ENCODE measurements at places on chromosomes 11 and 22.

DNA sequence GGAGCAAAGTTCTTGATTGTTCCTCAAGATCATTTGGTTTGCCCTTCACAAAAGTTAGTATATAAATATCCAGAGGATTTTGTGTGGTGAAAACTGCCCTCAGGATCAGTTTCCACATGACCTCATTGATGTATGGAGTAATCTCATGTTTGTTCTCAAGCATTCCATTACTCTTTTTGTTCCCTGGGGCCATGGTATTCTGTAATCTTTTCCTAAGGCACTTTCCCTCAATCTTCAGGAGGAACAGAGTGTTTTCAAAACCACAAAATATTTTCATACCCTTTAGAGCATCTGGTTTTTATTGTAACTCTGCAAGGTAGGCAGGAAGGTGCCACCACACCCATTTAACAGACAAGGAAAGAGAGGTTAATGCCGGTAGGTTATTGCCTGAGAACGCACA is 99.6 kb downstream of the FAM181B start:
- no peak for DNase-seq

DNA sequence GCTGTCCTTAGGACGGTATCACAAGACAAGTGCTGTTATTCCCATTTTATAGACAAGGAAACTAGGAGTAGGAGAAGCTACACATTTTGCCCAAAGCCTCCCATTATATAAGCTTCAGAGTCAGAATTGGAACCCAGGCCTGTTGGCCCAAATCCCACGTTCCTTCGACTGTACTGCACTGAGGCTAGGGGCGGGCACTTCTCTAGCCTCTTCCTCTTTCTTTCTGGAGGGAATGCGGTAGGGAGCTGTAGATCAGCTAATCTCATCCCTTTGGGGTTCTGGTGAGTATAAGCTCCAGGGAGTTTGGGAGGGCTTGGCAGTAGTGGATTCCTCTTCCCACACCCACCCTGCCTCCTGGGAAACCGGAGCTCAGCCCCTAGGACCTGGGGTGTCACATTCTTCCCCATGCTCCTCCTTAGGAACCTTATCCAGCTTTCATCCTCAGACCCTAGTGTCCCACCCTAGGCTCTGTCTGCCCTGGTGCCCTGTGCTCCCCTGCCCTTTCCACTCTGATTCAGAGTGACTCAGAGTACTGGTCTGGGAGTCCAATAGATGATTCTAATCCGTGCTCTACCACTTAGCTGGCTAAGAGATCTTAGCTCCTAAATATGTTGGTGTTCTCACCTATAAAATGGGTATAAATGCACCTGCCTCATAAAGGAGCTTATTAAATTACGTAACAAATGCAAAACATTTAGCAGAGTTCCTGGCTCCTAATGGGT is 29.3 kb downstream of the PHLDB1 start:
- no peak for DNase-seq

- no peak for DNase-seq
Observed at GRCh38 chr11:66237867-66238266, 30.6 kb upstream of the RAB1B start.

GRCh38 chr22:29031227-29032011 is 30.2 kb downstream of the C22orf31 start:
- peak; percentile 56 for DNase-seq

DNA sequence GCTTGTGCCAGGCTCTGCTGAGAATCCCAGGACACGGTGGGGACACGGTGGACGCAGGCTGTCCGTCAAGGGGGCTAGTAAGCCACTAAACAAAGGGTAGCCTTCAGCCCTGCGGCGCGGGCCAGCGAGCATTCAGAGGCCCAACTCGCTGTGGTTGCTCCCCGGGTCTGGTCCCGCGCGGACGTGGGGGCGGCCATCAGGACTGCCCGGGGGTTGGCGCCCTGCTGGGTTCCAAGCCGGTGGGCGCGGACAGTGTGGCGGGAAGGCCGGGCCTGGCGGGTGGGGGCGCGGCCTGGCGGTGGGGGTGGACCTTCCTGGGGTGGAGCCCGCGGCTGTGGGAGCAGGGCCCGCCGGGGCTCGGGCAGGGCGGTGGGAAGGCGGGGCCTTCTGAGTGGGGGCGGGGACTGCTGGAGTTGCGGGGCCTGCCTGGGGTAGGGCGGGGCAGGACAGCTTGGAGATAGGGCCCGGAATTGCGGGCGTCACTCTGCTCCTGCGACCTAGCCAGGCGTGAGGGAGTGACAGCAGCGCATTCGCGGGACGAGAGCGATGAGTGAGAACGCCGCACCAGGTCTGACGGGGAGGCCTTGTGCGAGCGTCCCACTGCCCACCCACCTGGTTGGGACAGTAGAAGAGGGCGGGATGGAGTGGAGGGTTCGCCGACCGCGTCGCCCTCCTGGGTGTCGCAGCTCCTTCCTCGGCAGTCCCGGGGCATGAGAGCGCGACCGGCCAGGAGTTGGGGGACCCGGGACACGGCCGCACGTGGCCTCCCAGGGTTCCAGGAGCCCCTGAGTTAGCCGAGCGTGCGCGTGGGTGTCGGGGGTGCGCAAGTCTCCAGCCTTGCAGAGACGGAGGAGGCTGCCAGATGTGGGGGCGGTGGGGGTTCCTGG is at the start of gene SERHL2:
TSS of gene SERHL2 (plus strand) at position 482 of the 887 bp plus-strand sequence. CDS start at position 547, 65 bp downstream.
- DNase-seq, result peak; percentile 50

DNA sequence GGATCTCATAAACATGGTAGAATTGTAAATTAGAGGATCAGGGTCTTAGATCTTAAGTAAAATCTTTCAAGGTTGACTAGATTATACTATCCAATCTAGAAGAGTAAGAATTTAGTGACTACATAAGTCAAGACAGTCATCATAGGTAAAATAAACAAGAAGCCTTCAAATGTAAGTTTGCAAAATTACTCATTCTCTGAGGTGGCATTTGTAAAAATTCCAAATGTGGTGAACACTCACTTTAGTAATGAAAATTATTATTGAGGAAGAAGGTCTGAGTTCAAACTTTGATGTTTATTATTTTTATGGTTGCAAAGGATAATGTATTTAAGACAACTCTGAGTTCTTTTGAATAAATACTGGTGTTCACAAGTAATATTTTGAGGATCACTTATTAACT is 4.6 kb downstream of the HYLS1 start:
- DNase-seq, result no peak

GRCh38 chr11:17476317-17477083 is at the start of gene ABCC8:
ABCC8 (minus strand) TSS chr11:17476845; CDS start chr11:17476776, 69 bp downstream.
- peak; percentile 61 for DNase-seq

- DNase-seq, result no peak
Observed at GRCh38 chr11:8838248-8838647, 72.7 kb upstream of the AKIP1 start.

GRCh38 chr11:112881461-112881860 is 79.8 kb upstream of the NCAM1 start:
- DNase-seq, result peak; percentile 97

DNA sequence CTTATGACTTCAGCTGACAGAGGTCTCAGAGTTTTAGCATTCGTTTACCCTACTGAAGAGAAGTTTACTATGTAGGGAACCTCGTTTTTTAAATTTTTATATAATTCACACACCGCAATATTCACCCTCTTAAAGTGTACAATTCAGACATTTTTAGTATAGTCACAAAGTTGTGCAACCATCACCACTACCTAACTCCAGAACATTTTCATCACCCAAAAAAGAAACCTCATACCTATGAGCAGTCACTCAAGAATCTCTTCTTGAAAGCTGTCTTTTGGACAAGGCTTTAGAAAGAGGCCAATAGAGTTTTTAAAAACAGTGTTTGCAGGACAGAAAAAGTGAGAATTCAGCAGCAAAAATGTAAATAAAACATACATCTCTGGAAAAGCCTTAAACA is 39.5 kb upstream of the CLNS1A start:
- no peak for DNase-seq

DNA sequence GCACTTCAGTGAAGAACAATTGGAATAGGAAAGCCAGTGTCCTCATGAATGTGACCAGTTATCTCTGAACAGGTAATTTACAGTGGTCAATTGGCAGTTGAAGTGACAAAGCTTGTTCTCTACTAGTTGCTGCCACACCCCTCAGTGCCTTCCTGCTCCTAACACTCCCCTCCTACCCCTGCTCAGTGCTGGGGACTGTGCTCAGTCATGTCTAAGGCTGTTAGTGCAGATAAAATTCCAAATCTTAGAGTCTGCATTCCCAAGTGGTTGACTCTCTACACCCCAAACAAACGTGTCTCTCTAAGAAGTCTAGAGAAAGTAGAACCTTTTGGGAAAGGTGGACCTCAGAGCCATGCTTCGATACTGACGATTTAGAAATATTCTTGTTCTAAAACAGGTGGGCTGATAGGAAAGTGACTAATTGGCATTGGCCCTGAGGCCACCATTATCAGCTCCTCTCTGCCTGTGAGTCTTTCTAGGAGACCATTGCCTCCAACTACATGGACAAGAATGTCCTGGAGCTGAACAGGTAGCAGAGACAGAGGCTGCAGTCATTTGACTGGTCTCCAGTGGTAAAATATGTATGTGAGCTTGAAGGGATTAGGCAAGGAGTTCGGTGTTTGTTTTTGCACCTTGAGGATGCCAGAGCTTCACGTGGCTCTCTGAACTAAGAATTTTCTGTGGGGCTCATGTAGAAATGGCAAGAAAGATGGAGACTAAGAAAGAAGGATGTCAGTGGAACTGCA is 22.1 kb upstream of the NNMT start:
- DNase-seq, result no peak

- no peak for DNase-seq
Observed at GRCh38 chr22:46851941-46852340, 89.5 kb downstream of the TBC1D22A start.

DNA sequence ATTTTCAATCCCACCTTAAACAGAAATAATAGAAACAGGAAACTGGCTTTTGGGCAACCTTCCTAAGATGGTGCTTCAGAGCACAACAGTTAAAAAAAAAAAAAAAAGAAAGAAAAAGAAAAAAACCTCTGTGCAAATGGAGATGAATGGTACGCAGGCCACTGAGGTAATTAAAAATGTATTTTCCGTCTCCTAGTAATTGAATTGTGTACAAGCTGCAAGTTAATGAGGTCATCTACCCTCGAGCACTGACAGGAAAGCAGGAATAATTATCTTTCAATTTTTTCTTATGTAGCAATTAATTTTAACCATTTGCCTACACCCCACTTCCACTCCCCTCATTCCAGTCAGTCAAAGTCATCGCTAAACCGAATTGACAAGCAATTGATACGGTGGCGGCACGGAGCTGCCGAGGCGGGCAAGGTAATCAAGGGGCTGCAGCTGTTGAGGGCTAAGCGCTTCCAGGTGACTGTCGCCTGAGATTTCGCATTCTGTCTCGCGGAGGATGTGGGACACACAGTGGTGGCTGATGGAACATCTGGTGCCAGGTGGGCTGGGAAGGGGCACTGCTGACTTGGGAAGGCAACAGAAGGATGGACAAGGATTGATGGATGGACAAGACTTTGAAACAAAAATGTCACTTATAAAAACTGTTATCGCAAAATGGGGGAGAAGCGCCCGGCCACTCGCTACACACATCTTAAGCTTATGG is 109.4 kb downstream of the RCN1 start:
- DNase-seq, result no peak

DNA sequence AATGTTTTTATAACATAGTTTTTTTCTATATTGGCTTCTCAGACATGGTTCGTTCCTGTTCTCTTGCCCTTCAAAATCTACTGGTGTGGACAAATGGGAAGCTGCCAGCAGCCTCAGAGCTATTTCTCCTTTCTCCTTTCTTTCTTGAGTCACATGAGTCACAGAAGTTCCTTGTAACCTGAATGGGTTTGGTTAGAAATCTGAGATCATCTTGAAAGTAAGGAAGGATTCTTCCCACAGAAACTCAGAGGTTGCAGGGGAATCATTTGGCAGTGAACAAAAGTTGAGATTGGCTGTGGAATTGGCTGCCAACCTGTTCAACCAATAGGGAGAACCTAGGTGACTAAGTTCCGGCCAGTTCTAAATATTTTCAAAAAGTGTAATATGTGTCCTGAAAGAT is 12.5 kb downstream of the PLET1 start:
- no peak for DNase-seq

GRCh38 chr11:7872890-7873289 is 58.2 kb downstream of the OR10A6 start:
- no peak for DNase-seq

GRCh38 chr11:20337526-20338154 is 25.9 kb upstream of the HTATIP2 start:
- DNase-seq, result peak; percentile 4

GRCh38 chr11:134393638-134394037 is 18.4 kb downstream of the B3GAT1 start:
- peak; percentile 13 for DNase-seq

- peak; percentile 20 for DNase-seq
Observed at GRCh38 chr11:67613960-67614715, 7.4 kb downstream of the NDUFV1 start.

GRCh38 chr11:76630600-76631281 is 39.8 kb downstream of the LRRC32 start:
- no peak for DNase-seq

DNA sequence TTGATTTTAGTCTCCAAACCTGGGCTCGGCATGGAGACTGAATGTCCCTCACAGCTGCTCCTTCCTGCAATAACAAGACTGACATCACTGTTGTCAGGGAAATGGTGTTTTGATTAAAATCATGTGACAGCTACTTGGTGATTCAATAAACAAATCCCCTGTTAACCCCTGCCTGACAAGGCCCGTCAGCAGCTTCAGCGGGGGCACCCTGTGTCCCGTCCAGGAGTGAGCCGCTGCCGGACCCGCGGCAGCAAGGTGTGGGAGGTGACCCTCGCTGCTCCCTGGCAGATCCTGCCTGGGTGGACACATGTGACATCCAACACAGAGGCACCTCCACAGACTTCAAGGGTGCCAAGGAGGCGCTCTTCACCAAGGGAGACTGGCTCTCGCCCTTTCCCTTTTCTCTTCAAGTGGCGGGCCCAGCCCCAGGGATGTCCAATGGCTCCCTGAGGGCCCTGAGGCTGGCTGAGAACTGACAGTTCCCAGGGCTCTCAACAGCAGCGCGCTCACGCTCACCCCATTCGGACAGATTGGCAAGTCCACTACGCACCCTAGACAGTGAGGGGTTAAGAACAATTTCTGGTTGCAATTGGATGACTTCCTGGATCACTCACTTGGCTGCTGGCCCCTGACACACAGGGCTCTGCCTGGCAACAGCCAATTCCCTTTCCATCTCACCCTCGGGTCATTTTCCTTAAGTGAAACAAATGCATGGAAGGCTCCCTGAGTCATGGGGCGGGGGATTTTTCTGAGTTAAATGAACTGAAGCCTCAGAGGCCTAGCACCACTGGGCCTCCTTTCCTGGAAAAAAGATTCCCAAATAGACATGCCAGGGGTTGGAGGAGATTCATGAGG is 30.7 kb downstream of the PPP2R1B start:
- DNase-seq, result peak; percentile 93

DNA sequence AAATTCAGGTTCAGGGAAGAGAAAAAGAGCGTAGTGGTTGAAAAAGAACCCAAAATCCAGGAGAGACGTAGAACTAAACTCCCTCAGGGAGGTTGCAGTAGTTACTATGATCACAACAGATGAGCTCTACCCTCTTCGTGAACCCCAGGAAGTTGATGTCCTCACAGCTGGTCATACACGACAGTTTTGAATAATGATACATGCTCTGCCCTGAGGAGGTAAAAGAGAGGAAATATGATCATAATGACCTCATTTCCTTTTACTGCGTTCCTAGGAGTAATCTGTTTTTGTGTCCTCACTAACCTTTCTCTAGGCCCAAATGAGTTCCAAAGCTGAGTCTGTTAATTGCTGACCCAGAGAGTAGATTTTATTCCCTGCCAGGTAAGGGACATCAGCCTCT is 1.3 kb downstream of the PATE2 start:
- DNase-seq, result no peak

GRCh38 chr11:35761899-35762298 is 99.3 kb downstream of the TRIM44 start:
- no peak for DNase-seq

Data from G401 (cell line).